ENCODE measurements at places on chromosomes 12 and 14. TPM values are rescaled to one million over a fixed set of nuclear protein-coding genes. Genes with fewer than 3 reads are reported as not detected.

CEBPE gene
- total RNA-seq, result not detected

VASH1 gene
- 0.18 TPM for total RNA-seq

- no peak for DNase-seq
Measured at GRCh38 chr12:41205070-41205709, 17.1 kb downstream of the PDZRN4 start.

- DNase-seq, result no peak
Measured at GRCh38 chr12:94874518-94875302, 128.8 kb downstream of the NDUFA12 start.

GRCh38 chr12:22624548-22624869, 462 bp upstream of the ETNK1 start:
- DNase-seq, result no peak
